ENCODE measurements at places on chromosomes 16 and 17.
A peak's percentile ranks its signal among the peaks of the same experiment; 100 is the strongest.

DNA sequence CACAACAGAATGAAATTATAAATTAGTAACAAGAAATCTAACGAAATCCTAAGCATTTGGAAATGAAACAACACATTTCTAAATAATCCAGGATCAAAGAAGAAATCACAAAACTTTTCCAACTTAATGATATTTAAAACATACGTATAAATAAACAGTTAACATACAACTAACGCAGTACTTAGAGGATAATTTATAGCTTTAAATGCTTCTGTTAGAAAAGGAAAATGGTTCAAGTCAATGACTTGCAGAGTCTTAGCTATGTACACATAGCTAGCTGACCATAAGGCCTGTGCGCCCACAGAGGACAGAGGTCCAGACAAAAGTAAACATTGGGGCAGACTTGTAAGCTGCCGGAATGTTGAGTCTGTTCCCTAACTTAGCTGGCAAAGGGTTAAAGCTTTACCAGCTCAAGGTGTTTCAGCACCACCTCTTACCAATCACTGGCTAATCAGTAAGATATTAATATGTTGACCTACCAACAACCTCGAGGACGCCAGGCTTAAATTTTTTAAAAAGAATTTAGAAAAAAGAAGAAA is 84.6 kb downstream of the PARN start:
- no peak for DNase-seq

DNA sequence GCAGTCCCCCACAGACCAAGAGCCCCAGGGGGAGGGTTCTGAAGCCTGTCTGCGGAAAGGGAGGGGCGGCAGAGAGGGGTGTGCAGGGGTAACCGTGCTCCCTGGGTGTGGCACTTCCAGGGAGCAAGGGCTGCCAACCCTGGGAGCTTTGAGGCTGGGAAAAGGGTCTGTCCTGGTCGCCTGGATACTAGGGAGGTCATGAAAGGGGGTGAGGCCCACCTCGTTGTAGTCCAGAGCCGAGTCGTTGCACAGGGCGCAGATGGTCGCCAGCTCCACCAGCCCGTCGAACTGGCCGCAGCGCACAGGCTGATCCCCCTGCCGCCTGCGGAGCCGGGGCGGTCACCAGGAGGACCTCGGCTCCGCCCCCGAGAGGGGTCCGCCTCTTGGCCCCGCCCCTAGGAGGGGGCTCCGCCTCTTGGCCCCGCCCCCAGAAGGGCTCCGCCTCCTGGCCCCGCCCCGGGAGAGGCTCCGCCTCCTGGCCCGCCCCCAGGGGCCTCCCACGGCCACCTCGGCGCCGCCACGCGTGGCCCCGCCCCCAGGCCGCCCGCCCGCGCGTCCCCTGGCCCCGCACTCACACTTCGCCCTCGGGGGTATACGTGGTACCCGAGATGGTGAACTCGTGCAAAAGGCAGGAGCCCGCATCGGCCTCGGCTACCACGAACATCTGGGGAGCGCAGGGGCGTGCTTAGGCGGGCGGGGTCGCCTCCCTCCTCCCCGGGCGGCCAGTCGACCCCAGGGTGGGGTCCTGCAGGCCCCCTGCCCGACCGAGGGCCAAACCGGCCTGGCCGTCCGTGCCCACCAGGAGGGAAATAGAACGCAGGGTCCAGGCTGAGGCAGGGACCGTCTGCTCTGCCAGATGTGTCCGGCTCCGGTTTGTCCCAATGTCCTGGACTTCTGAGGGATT is 19.5 kb downstream of the ATP2A3 start:
- peak; percentile 41 for DNase-seq

DNA sequence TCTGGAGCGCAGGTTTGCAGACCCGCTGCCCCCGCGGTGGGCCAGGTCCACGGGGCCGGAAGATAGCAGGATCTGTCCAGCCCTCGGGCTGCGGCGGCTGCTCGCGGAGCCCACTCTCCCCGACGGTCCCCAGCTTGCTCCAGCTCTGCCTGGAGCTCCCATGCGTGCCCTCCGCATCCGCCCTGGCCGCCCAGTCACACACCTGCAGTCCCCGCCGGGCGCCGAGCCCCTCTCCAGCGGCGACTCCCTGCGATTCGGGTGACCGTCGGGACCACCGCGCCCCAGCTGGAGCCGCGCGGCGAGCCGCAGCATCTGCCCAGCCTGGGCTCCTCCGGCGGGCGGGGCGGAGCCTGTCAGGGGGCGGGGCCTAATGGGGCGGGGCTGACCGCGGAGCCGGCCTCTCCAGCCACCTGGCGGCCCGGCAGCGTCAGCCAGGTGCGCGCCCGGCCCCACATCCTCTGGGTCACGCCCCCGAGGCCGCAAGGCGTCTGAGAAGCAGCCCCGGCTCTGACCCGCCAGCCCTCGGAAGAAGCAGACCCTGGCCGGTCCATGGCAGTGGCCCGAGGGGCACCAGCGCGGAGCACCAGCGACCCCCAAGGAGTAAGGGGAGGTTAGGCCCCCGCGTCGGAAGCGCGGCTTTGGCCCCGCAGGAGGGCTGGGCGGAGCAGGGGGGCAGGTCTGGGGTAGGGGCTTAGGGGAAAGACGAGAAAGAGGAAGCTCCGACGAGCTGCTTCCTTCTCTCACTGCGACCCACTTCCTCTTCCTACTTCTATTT is at the start of gene PIK3R5:
TSS of gene PIK3R5 (minus strand) at position 314 of the 775 bp plus-strand sequence. CDS start 54,213 bp downstream, outside the sequence.
- DNase-seq = no peak

DNA sequence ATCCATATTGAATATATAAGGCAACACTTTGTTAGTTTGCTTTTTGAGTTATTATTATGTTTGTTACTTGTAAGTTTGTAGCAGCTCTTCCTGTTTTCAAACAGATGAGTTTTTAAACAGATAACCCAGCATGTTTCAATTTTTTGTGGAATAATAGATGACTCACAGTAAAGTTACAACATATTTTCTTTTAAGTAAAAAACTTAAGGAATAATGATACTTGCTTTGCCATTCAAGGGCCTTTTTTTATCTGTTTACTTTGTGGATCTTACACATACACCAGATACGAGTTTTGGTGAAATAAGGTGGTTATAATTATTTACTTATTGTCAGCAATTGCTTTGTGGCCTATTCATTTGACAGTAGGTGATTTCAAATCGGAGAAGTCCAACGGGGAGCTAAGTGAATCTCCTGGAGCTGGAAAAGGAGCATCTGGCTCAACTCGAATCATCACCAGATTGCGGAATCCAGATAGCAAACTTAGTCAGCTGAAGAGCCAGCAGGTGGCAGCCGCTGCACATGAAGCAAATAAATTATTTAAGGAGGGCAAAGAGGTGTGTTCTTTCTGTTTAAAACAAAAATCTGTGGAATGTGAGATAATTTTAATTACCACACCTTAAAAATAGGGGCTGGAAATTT is 66.3 kb downstream of the BPTF start:
- DNase-seq = peak; percentile 26

GRCh38 chr16:1757714-1758461 is 13.5 kb downstream of the NME3 start:
- no peak for DNase-seq

DNA sequence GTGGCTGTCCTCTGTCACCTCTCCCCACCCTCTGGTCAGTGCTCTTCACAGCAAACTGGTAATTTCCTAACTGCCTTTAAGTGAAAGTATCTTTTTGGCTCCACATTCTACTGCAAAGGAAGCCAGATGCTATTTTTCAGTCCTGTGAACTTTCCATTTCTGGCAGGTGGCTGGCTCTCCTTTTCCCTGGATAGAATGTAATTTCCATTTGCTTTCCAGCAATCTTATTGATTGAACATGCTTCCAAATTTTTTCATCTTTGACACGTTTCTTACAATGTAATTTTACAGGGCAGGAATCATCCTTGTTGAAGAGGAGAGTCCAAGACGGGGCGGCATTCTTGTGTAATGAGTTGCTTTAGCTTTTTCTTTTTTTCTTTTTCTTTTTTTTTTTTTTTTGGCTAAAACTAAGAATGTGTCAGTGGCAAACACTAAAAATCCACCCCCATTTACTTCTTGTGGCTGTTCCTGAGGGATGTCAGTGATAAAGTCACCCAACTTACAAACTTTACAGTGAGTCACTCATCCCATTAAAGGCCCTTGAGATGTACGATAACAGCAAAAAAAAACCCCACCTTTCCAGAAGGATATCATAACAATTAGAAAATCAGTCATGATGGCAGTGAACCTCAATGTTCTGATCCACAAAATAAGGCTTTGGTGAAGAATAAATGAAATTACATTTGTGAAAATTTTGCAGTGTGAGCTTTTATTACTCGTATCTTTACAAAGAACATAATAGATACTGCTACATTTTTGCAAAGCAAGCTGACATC is 29.4 kb upstream of the PRKCA start:
- no peak for DNase-seq

GRCh38 chr17:38867179-38867967 is 2.5 kb upstream of the LASP1 start:
- peak; percentile 53 for DNase-seq

GRCh38 chr17:78227455-78227916 is 3.9 kb upstream of the TMEM235 start:
- no peak for DNase-seq

- no peak for DNase-seq
These were observed 9.6 kb downstream of the KIF19 start for GRCh38 chr17:74335529-74336062.

DNA sequence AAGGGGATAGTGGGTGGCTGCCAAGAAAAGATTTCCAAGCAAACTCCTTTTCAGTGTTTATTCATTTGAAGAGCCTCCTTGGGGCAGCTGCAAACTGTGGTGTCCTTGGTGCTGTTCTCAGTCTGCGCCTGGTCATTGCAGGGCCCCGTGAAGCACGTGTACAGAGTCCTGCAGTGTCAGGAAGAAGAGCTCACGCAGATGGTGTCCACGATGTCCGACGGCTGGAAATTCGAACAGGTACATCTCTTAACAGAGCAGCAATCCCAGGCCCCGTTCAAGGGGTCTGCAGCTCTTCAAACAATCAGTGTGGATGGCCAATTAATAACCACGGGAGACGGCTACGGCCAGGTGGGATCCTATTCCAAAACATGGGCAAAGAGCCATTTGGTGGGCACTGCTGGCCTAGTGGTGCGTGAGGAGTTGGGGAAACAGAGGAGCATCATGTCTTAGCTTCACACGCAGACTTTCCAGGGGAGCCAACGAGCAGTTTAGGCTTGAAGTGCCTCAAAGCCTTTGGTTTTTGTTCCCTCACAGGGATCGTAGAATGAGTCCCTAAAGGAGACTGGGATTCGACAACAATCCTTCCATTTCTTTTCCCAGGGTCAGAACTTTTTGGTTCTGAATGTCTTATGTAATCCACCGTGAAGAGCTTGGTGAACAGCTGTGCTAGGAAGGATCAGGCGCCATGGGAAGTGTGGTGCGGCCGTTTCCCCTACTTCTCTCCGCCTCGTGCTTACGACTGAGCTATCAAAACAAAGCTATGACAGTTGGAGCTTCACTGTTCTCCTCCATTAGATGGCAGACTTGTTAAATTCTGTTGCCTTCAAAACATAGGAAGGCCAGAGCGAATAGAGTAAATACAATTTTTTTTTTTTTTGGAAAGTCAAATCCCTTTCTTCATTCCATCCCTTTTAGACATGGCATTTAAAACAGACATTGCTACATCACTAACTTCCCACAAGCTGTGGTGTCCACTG is 12.6 kb downstream of the KCTD2 start:
- DNase-seq = peak; percentile 86

GRCh38 chr16:46800494-46800893 is 30.5 kb downstream of the C16orf87 start:
- no peak for DNase-seq

GRCh38 chr16:79609861-79610260 is 9.3 kb upstream of the MAF start:
- DNase-seq = no peak

DNA sequence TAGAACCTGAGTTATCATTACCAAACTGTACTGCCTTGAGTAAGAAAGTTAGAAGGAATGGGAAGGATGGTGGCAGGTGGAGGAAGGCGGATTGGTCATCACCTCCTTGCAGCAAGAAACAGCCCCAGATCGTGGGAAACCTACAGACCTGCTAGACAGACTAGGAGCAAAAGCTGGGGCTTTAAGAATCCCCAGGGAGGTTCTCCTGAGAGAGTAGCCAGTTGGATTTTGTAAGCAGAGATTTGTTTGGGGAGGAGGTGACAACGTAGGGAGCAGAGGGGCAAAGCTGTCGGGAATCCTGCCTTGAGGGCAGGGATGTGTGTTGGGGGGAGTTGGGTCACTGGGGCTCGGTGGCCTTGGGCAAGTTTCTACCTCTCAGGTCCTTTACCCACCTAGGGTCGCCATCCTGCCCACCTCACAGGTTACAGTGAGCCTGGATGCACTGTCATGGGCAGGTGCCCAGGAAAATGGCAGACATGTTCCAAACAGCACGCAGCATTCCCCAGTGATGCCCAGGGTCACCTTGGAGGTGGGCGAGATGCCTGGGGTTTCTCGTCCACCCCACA is 49.2 kb upstream of the STH start:
- DNase-seq = no peak

GRCh38 chr16:17658881-17659280 is 188.1 kb upstream of the XYLT1 start:
- no peak for DNase-seq

DNA sequence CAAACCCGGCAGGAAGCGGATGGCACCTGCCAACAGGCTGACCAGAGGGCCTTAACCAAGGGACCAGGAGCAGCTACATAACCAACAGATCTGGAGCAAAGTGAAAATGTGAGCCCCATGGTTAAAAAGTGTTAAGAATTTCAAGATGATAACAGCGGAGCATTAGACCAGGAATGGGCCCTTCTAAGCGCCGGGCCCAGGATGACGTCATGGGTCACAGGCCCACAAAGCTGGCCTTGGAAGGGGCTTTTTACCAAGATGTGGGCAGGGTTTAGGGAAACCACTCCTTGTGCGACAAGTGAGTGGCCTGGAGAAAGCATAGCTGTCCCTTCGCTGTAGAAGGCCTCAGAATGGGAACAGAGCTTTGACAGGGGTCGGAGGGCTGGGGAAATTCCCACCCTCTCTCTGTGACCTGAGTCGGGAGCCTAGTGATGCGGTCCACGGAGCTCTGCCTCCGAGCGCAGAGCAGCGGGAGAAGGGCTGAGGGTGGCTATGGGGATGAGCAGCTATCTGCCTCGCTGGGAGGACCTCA is 84.4 kb upstream of the RPL38 start:
- no peak for DNase-seq

DNA sequence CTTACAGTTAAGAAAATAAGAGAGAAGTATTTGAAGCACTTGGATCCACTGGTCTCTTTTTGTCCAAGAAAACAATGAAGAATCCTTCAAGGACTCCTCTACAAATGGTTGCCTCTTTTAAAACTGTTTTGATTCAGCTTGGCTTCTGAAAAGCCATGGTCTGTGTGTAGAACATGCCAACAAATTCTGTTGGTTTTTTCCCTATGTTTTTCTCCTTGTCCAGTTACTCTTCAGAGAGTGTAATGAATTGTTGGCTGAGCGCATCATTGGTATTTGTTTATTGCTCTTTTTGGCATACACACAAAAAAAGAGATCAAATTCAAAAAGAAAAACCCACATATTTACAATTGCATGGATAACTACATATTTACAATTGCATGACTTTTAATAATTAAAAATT is at the start of gene ABCA10:
TSS of gene ABCA10 (minus strand) at position 249 of the 400 bp plus-strand sequence. CDS start 3,466 bp downstream, outside the sequence.
- DNase-seq = no peak

- no peak for DNase-seq
These were observed 47.8 kb downstream of the SLC7A5 start for GRCh38 chr16:87821376-87822107.

DNA sequence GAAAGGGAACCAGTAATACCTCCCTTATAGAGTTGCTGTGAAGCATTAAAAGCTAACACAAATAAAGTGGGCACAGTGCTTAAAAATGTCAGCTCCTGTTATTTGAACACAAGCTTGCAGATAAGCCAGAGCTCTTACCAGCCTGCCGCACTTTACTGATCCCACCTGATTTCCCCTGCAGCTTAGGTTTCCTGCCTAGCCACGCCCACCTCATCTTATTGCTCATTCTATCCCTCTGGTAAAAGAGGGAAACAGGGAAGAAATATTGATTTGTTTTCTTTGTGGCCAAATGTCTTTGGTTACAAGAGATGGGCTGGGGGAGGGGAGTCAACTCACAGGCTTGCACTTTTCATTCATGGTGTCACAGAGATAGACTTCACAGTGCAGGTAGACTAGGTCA is 9.6 kb upstream of the GP2 start:
- DNase-seq = no peak

All from cerebellum (tissue), 4 donors.